Stimulated activated CD4-positive, alpha-beta T cell treated with anti-CD3 and anti-CD28 coated beads, Interleukin-12 subunit alpha, Interleukin-12 subunit beta, amount 100 ng/mL, for 4 hours (primary cell): ENCODE measurements at places on chromosomes 4 and X.

GRCh38 chr4:67701517-67701850, 529 bp upstream of the UBA6 start:
- no peak for DNase-seq

DNA sequence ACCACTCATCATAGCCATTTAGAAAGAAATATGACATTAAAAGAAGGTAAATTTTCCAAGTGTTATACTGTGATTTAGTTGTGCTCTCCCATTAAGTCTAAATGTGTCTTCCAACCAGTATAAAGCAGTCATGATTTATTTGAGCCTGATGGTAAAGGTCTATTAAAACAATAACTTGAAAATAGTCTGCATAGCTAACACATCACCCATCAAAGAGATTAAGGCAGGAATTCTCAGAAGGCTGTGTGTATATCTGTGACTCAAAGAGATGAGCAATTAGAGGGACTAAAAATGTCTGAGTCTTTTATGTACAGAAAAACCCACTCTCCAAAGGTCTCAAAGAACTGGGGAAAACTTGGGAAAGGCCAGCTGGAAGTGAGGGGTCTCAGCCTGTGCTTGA, 70.3 kb upstream of the IQCM start:
- DNase-seq, result no peak

DNA sequence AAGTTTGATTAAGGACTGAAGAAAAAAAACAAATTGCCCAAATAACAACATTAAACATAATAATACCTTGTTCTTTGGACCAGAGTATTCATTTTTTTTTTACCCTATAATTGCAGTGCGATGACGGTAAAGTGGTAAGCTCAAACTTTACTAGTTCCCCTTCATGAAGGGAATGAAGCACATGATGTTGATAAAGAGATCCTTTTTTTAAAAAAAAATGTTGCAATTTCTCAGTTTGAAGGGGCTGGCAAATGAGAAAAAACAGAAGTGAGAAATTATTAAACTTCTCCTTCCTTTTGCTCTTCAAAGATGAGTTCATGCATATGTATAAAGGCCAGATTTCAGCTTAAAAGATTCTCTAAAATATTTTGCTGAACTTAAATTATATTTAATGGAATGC, 231.7 kb downstream of the C4orf33 start:
- DNase-seq, result no peak

DNA sequence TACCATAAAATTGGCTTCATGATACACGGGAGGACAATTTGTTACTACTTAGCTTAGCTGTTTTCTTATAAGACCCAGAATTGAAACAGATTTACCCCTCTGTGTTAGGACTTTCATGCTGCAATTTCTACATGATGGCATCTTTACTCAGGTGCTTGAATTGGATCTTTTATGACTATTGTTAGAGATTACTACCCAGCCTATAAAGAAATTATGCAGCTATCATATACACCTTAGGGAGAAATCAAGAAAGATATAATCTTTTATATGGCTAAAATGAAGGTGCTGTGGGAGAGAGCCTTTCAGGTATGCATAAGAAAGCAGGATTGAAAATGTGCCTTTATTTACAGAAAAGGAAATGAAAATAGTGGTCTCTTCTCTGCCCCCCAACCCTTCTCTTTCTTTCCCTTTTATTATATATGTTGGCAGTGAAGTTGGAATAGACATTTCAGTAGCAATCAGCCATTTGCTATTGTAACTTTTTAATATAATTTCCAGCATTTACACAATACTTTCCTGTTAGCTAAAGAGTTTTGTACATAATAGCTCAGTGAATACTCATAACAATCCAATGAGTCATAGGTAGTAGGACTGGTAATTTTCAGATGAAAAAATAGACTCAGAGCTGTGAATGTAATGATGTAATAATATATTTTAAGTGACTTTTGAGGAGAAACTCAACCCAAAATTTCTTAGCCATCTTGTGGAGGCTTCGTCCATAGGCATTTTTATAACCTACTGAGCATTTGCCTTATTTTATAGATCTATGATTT, 311.8 kb downstream of the ADGRL3 start:
- no peak for DNase-seq

DNA sequence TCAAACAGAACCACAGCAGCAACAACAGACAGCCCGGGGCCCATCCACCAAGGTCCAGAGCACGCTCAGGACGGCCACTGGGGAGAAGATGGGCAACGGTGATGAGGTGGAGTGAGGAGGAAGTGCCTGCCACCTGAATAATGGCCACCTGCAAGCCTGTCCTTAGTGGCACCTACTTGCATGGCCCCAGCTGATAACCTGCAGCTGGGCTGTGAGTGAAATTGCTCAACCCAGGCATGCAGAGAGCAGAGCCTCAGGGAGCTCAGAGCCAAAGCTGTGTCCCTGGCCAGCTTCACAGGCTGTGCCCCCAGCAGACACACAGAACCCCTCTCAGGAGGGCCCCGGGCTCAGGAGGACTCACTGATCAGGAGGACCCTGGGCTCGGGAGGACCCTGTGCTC, 102.4 kb upstream of the ADRA2C start:
- no peak for DNase-seq

- peak; percentile 8 for DNase-seq
Measured at GRCh38 chrX:155048977-155049619, 21.8 kb downstream of the CMC4 start.

GRCh38 chr4:184833046-184833838, 7.5 kb upstream of the ACSL1 start:
- no peak for DNase-seq

DNA sequence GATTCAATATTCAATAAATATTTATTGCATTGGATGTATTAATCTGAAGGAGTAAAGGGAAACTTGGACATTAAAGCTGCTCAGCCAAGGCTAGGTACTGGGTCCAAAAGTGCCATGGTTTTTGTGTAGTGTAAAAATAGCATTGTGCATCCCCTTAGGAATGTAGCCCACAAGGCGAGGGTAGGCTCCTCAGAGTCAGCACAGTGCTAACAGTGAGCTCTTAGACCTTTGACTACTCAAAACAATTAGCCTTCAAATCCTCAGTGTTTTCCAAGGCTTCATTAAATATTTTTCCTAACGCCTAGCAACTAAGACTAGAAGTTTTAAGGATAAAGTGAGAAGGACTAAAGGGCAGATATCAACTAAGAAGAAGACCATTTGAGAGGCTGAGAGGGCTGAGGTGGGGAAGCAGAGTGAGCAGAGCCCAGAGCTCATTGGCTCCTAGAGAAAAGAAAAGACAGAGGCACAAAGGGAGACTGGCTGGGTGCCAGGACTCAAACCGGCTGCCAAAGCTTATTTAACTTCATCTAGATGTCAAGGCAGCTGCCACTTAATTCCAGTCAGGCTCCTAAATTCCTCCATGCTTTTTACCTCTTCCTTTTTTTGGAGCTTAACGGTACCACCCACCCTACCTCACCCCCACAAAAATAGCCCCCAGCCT, 17.0 kb downstream of the PRKG2 start:
- DNase-seq, result no peak

DNA sequence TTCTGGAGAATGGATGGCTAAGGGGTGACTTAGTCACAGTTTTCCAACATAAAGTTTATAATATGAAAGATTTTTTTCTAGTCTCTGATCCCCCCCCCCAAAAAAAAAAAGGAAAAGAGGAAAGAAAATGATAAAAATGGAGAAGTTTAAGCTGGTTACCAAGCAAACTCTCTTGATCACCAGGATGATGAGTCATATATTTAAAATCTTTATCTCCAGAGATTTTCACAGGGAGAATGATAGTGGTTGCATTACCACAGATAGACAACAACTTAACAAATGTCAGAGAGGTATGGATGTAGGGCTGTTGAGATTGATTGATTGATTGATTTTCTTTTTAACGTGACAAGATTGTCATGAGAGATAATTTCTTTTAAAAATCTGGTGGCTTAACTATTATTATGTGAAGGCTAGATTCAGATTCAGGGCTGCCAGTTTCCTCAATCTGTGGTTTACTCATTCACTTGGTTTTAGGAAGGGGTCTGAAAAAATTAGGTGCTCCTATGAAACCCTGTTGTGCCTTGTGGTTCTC, 13.3 kb upstream of the TEX13C start:
- no peak for DNase-seq

GRCh38 chrX:49187028-49187394, 838 bp upstream of the PRICKLE3 start:
- DNase-seq, result no peak

GRCh38 chr4:129561886-129562671, 466.1 kb downstream of the C4orf33 start:
- DNase-seq, result no peak

GRCh38 chrX:13545726-13546125, 23.7 kb upstream of the EGFL6 start:
- no peak for DNase-seq

DNA sequence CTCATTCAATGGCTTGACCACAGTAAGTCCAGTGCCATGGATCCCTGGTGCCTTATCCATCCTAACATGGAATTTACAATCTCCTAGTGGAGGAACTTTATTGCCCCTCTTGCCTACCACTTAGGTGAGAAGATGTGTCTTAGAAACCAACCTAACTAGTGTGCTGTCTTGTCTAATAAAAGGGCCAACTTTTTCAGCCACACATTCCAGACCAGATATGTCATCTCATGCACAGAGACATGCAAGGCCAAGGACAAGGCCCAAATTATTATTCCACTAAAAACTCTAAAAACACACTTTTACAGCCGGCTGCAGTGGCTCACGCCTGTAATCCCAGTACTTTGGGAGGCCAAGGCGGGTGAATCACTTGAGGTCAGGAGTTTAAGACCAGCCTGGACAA, 10.6 kb upstream of the PRDX4 start:
- DNase-seq, result no peak

- DNase-seq, result no peak
Measured at GRCh38 chr4:7202411-7202810, 10.1 kb downstream of the SORCS2 start.

DNA sequence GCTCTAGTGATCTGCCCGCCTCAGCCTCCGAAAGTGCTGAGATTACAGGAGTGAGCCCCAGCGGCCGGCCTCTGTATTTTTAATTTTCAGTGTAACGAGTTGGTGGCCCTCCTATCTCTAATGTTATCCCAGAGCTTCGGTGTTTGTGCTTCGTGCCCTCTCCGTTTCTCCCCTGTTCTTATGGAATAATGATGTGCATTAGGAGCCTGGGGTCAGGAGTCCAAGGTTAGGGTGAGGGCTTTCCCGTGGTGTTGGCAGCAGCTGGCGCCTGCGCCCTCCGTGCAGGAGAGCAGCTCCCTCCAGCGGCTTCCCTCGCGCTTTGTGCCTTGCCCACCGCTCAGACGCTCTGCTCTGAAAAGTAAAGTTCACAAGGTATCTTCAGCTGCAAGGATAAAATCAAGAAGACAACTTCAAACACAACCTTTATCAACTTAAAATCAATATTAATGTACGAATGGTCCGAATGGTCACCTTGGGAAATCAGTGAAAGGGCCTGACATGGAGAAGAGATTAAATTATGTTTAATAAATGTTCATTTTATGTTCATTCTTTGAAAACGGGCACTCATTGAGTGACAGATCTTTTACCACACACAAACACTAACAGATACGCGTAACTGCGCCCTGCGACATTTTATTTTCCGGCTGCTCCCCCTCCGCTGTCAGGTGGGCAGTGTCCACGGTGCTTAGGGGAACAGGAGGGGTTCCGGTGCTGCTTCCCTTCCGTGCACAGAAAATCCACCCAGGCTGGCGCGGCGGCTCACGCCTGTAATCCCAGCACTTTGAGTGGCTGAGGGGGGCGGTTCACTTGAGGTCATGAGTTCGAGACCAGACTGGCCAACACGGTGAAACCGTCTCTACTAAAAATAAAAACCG, 62.4 kb downstream of the TRAPPC11 start:
- peak; percentile 35 for DNase-seq

DNA sequence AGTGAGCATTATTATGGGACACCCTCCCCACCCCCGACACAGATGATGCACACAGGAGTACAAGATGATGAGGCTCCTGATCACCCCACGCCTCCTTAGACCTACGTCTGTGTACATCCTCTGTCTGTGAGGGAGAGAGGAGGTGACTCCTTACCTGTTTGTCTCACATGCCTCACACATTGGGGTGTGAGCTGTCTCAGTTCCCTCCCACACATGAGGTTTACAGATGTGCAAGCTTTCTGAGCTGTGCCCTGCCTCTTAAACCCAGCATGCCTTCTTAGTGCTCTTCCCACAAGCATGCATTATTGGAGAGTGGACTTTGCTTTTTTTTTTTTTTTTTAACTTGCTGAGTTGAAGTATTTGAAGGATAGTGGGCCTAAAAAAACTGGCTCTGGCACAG, 76.7 kb downstream of the CLCN5 start:
- no peak for DNase-seq

DNA sequence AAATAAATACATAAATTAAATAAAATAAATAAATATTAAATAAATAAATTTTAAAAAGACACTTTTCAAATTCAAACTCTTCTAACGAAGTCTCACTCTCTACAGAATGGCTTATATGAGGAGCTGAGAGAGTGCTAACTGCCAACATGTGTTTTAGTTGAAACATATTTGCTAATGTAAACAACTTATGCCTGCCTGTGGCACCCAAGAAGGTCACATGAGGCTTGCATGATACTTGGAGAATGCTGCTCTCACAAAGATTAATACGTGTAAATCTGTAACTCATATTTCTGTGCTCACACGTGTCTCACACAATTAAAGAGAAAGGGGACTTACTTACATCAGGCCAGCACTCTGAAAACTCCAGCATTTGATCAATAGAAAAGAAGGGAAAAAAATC, 43.2 kb upstream of the PITX2 start:
- no peak for DNase-seq

GRCh38 chr4:28436191-28437080, 1575.8 kb downstream of the STIM2 start:
- DNase-seq, result no peak

- no peak for DNase-seq
Measured at GRCh38 chr4:152682143-152682941, 2.5 kb upstream of the TMEM154 start.
